ENCODE measurements at places on chromosomes 6 and 20.

DNA sequence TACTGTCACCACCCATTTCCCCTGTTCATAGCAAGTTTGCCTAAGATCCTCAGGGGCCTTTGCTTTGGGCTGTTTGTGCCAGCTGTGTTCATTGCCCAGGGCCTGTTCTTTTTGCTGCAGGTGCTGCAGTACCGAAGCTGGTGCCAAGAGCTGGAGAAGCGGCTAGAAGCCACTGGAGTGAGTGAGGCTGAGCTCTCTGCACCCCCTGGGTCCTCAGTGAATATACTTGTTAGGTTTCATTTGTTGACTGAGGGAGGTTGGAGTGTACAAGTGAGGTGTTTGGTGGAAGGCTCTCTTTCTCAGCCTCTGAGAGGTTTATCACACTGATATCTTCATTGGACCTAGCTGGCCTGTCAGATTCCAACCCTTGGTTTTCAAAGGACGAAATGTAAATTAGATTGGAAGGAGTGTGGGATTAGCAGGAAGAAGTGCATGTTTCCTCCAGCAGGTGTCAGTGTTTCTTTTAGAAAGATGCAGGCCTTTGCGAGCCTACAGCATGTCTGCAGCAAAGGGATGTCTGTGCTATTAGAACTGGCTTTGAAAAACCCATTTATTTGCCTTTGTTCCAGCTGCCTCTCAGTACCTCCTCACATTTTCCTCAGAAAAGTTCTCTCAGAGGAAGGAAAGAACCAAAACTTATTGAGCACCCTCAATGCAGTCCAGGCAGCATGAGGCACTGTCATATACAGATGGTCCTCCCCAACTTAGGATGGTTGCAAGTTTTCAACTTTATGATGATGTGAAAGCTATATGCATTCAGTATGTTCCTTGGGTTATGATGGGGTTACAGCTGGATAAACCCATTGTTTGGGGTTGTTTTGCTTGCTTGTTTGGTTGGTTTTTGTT lies 8.3 kb downstream of the CEP250 start:
- peak; percentile 51 for DNase-seq

GRCh38 chr6:35725721-35726438 lies 11.0 kb upstream of the ARMC12 start:
- no peak for DNase-seq

DNA sequence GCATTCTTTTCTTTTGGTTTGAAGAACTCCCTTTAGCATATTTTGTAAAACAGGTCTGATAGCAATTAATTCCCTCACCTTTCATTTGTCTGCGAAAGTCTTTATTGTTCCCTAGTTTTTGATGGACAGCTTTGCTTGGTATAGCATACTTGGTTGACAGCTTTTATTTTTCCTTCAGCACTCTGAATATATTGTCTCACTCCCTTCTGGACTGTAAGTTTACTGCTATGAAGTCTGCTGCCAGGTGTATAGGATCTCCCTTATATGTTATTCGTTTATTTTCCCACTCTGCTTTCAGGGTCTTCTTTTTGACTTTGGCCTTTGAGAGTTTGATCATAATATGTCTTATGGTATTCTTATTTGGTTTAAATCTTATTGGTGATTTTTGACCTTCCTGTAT lies 47.7 kb upstream of the SNAP91 start:
- no peak for DNase-seq

GRCh38 chr6:30548375-30548774 lies 7.9 kb downstream of the GNL1 start:
- no peak for DNase-seq

GRCh38 chr6:87054143-87054833 lies 40.6 kb downstream of the CGA start:
- DNase-seq: no peak

DNA sequence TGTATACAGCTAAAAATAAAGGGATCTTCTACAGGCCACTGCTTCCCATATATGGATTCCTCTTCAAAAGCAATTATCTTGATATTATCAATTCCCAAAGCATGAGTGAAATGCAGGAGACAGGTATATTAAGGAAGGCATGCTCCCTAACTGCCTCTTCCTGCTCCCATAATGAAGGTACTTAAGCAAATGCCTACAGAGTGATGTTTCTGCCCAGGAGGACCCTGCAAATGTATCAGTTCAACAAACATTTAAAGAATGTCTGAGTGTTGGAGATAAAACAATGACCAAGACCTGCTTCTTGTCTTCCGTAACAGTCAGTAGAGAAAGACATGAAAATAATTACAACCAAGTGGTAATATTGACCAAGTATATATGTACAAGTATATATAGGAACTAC lies 4.2 kb downstream of the UBE2J1 start:
- DNase-seq: no peak

DNA sequence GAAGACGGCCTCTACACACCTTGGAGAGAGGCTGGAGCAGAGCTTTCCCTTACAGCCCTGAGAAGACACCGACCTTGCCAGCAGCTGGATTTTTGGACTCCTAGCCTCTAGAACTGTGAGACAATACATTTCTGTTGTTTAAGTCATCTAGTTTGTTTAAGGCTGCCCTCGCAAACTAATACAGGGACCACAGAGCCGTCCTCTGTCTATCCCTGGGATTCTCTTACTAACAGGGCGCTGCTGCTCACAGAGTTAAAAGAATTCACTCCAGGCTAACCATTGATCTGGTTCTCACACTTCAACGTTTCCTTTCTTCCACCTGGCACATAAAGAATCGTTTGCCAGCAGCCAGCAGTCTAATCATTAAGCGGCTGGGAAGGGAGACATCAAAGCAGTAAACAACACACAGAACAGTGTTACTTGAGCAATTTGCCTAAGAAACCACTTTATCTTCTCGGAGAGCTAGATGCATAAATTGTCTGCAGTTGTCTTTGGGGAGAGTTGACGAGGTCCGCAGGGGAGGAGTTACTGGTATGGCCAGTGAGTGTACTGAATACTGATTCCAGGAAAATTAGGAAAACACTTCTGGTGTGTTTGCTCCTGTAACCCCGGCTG lies 103.5 kb upstream of the AKAP12 start:
- no peak for DNase-seq

- DNase-seq: no peak
Measured at GRCh38 chr20:2169456-2170088, 67.9 kb downstream of the STK35 start.

- no peak for DNase-seq
Measured at GRCh38 chr6:156972145-156972544, 195.0 kb downstream of the ARID1B start.

DNA sequence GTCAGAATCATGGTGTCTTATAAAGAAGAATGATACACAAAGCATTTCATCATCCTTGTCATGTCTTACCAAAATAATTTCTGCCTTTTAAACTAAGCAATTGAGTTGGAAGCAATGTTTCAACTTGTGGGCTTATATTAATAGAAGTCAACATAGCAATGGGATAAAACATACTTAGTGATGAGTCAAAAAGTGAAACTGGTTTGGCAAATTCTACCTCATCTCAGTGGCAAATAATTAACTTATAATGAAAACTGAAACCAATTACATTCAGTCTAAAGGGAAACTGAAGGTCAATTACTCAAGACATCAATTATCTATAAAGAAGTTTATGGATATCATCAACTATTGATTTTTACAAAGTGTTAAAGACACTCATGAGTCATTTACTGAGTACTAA lies 463.8 kb downstream of the BMP2 start:
- no peak for DNase-seq

DNA sequence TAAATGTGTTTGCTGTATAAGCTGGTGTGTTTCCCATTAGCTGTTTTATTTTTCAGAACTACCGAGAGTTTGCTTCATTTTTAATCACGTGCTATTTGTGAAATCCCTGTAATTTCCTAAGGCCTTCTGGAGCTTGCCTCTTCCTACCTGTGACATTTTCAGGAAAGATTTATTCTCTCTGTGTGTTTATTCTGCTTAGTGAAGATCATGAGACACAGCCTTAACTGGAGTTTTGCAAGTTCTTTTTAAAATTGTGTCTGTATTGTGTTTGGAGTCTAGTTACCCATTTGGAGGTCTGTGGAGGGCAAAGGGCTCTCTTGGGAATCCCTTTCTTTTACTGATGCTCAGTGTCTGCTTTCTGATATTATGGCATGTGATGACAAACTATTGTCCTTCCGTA lies 359.1 kb upstream of the FLRT3 start:
- DNase-seq: no peak

GRCh38 chr6:91079969-91080368 lies 493.1 kb upstream of the MAP3K7 start:
- DNase-seq: no peak

GRCh38 chr6:147711476-147711875 lies 203.0 kb downstream of the SAMD5 start:
- DNase-seq: peak; percentile 14

GRCh38 chr20:32456869-32457478 lies 98.8 kb downstream of the ASXL1 start:
- no peak for DNase-seq

DNA sequence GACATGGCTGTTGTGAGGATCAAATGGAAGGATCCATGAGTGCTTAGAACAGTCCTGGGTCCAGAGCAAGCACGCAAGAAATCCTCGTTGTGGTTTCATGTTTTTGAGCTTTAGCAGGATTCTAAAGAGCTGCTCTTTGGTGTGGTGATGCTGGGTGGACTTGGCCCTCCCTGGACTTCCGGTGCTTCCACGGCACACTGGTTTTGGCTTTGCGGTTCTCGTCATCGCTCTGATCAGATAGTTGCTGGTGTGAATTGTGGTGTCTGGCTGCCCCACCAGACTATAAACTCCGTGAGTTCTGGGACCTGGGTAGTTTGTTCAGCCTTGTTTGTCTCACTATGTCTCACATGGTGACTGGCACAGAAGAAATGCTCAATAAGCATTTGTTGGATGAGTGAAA lies 3.3 kb downstream of the HNF4A start:
- DNase-seq: no peak

DNA sequence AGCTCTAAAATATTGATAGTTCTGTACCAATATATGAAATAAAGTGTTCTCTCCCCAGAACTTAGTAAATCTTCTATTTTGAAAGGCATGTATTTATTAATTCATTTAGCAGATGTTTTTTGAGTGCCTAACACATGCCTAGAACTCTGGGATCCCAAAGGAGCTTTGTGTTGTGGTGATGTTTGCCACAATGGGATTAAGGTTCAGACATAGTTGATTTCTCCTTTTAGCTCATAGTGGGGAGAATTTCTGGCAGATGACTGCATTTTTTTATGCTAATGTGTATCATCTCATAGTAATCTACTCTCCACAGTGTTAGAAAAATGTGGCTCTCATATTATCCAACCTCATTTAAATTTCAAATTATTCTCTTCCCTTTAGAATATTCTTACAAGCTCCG lies 21.7 kb downstream of the MYB start:
- no peak for DNase-seq

DNA sequence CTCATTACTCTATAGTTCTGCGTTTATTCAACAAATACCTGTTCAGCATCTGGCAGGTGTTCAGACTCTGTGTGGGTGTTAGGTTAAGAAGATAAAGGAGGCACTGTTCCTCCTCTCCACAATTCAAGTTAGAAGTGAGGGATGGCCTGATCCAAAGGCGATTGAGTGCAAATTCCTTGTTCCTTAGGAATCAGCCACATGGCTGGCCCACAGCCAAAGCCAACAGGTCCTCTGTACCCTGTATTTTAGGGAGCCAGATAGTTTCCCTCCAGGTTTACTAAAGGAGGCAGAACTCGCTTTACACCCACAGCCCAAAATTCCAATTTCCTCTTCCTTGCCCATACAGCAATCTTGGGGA lies 5.0 kb upstream of the CD40 start:
- DNase-seq: no peak

DNA sequence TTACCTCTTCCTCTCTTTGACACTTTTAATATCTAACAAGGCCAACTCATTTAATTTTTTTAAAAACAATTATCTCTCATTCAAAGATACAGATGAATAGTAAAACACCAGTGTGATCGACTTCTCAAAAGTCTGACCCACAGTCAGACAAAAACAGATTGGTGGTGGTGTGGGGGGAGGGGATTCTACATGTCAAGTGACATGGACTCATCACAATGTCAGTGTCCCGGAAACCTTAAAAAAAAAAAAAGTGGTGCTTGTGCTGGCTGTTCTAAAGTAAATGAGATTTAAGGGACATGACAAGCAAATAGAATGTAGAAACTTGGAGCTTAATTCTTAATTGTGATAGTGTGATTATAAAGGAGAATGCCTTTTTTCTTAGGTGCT lies 16.3 kb upstream of the RFPL4B start:
- no peak for DNase-seq

- no peak for DNase-seq
Measured at GRCh38 chr6:4727671-4728435, 48.4 kb upstream of the CDYL start.

DNA sequence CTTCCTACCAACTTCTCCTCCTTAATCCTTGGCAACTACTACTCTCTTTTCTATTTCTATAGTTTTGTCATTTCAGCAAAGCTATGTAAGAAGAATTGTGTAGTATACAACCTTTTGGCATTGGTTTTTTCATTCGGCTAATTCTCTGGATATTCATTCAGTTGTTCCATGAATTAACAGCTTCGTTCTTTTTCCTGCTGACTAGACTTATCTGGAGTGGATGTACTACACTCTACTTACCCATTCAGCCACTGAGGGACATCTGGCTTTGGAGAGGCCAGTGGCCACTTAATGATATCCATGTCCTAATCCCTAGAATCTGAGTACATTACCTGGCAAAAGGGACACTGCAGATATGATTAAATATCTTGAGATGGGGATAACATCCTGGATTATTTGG lies 623.9 kb downstream of the DOK5 start:
- DNase-seq: no peak

- DNase-seq: no peak
Measured at GRCh38 chr20:41546535-41546934, 71.6 kb downstream of the CHD6 start.

- no peak for DNase-seq
Measured at GRCh38 chr6:144467172-144467762, 182.1 kb downstream of the UTRN start.

DNA sequence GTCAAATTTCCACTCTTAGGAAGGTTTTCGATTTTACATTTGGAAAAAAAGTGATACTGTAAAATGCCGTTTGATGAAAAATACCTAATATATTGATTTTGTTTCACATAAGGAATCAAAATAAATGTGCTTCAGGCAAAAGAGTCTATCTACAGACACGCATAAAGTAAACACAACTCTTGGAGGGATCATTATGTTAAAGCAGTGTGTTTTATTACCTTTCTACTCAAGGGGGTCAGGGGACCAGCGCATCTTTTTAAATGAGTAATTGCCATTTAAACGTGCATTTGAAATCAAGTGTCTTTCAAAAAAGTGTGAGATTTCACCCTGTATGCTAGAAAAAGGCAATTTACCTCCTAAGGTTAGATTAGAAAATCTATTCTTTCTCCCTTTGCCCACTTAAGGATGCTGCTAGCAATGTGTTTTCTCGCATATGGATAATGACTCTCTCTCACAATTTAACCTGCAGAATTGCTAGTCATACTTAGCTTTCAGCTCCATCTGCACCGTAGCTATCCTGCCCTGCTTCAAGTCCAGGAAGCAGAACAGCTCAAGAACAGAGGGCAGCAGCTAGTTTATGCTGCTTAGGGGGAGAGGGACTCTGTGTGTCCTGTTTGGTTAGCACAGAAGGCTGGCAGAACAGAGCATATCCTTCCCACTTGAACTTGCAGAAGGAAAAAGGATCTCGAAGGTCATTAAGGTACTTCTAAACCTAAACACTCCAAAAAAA lies 35.0 kb downstream of the NKAIN2 start:
- peak; percentile 82 for DNase-seq
